ENCODE measurements at places on chromosomes 1 and 21.

DNA sequence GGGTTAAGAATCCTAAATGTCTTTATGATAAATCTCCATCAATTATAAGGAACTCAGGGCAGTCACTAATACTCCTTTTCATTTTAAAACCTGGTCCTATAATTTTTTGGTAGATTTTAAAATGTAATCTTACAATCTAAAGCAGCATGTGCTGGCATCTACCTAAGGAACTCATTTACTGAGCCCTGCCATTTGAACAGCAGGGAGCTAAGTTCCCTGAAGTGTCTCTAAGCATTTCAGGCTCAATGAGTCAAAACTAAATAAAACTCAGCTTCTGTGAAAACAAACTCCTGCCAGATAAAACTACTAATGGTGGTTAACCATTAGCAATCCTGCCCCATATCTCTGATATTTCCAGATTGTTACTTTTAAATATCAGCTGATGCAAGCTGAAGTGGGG is 1371.8 kb upstream of the PRMT6 start:
- DNase-seq: no peak

GRCh38 chr1:246106342-246106763 is 400.7 kb downstream of the SMYD3 start:
- DNase-seq: no peak

GRCh38 chr1:94433866-94434265 is 15.7 kb downstream of the ABCD3 start:
- no peak for DNase-seq

DNA sequence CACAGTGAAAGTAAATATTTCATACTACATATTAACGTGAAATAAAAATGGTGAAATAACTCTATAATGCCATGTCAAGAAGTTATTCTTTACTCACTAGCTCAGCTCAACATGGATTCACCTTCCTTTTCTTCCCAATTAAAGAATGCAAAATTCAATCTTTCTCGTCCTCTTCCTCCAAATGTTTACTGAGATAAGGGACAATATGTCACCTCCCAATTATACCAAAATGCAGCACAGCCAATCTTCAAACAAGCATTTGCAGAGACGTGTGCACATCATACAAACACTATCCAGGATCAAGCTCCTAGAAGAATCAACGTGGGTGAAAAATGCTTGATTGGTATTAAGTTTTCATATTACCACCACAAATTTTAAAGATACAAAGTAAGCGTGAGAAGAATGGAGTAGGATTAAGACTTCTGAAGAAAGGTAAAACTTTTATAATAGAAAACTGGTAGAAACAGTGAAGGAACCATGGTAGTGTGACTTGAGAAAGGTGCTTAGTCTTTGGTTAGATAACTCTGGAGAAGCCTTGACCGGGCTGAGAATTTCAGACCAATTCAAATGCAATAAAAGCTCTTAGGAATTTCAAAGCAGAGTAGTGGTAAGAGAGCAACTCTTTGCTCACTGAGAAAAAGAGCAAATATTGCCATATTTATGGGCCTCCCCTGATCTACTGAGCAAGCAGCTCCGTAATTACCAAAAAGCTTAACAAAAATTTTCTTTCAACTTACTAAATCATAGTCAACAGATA is 7.2 kb downstream of the PTP4A2 start:
- DNase-seq: no peak

GRCh38 chr1:115714572-115715141 is 53.9 kb downstream of the CASQ2 start:
- no peak for DNase-seq

DNA sequence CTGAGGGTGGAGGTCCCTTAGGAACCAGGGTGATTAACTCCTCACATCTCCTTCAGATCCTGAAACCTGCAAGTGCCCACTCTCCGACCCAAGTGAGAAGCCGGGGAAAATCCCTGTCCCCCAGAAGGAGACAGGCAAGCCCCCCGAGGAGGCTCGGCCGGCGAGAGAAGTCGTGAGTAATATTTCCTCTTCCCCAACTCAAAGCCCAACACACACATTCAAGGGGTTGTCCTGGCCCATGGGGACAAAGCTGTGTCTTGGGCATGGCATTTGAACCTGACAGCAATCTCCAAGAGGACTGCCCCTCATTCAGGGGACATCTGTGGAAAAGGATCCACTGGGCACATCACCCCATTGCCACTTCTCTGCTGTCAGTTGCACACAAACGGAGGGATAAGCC is 23.6 kb downstream of the VASH2 start:
- DNase-seq: no peak

Measured in stimulated activated CD8-positive, alpha-beta memory T cell treated with anti-CD3 and anti-CD28 coated beads, Interleukin-7, amount 100 ng/mL, for 1 hour (primary cell).